ENCODE measurements at places on chromosomes 16 and 17.

- no peak for DNase-seq
Measured at GRCh38 chr16:11491524-11491923, 95.2 kb downstream of the LITAF start.

GRCh38 chr16:30666681-30667080 lies 8.4 kb downstream of the FBRS start:
- peak; percentile 39 for DNase-seq

DNA sequence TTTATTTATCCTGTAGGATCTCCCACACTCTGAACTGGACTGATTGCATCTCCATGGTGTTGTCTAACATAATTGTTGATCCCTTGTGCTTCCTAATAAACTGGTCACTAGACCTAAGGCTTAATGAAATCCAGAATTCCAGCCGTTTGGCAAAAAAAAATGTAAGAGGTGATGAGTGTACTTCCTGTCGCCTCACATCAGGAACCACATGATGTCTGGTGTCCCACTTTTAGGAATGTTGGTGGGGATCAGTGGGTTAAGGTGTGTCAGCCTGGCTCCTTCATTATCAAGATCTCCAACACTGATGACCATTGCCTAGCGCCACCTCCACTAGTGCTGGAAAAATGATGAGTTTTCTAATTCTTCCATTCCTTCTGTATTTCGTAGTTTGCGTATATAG lies 18.6 kb upstream of the LONP2 start:
- peak; percentile 49 for DNase-seq

DNA sequence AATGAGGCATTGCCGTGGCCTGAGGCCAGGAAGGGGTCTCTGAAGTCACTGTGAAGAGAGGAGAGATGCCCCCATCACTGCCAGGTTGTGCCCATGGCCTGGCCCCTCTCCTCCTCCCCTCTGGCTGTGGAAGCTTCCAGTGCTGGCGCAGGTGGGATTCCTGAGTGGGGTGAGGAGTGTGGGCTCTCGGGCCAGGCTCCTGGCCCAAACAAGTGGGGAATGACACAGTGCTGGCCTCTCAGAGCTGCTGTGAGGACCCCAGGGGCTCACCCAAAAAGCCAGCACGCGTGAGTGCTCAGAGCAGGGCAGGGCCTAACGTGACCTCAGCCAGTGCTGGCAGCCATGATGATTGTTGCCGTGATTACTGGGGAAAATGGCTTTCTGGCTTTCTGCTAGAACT lies 53.5 kb upstream of the MTSS2 start:
- DNase-seq, result no peak

DNA sequence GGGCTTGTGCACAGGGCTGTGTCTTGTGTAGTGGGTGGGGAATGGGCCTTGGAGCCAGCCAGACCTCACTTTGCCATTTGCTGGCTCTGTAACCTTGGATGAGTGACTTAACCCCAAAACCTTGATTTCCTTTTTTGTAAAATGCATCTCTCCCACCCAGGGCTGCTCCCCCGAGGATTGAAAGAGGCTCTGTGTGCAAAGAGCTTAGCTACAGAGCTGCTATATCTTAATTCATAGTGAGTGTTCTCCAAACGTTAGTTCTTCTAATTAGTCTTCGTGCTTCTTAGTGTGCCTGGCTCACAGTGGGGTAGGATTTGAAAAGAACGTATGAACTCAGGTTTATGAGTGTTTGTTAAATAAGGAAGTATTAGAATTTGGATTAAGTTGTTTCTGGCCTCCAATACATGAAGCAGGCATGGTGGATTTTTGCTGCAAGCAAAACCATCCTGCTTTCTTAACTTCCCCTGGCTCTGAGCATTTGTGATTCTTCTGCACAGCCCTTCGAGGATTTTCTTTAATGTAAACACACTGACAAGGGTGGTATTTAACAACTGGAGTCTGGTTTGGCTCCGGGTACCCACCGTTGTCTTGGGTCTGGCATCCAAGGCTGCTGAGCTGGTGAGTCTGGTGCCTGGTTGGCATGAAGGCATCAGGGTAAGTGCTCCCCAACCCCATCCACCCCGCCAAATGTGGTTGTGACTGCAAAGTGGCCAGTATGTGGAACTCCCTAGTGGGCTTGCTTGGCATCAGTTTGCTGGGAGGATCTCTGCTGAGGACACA lies 29.7 kb downstream of the KSR1 start:
- no peak for DNase-seq

- no peak for DNase-seq
Measured at GRCh38 chr17:73311428-73311780, 397 bp downstream of the CDC42EP4 start.

- peak; percentile 26 for DNase-seq
Measured at GRCh38 chr17:16926571-16927451, 45.1 kb downstream of the TNFRSF13B start.

- DNase-seq, result no peak
Measured at GRCh38 chr17:45940826-45941225, 46.5 kb downstream of the MAPT start.

DNA sequence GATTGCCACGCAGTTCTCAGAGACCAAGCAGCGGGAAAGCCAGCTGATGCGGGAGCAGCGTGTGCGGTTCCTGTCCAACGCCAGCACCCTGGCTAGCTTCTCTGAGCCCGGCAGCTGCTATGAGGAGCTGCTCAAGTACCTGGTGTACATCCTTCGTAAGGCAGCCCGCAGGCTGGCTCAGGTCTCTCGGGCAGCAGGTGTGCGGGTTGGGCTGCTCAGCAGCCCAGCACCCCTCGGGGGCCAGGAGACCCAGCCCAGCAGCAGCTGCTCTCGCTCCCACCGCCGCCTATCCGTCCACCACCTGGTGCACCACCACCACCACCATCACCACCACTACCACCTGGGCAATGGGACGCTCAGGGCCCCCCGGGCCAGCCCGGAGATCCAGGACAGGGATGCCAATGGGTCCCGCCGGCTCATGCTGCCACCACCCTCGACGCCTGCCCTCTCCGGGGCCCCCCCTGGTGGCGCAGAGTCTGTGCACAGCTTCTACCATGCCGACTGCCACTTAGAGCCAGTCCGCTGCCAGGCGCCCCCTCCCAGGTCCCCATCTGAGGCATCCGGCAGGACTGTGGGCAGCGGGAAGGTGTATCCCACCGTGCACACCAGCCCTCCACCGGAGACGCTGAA lies 15.2 kb downstream of the CACNA1G start:
- DNase-seq, result no peak

GRCh38 chr17:27525316-27525715 lies 69.1 kb downstream of the KSR1 start:
- no peak for DNase-seq

- DNase-seq, result peak; percentile 3
Measured at GRCh38 chr16:7185689-7186088, 147.0 kb upstream of the RBFOX1 start.

GRCh38 chr16:88298181-88298832 lies 84.5 kb upstream of the ZNF469 start:
- peak; percentile 62 for DNase-seq

DNA sequence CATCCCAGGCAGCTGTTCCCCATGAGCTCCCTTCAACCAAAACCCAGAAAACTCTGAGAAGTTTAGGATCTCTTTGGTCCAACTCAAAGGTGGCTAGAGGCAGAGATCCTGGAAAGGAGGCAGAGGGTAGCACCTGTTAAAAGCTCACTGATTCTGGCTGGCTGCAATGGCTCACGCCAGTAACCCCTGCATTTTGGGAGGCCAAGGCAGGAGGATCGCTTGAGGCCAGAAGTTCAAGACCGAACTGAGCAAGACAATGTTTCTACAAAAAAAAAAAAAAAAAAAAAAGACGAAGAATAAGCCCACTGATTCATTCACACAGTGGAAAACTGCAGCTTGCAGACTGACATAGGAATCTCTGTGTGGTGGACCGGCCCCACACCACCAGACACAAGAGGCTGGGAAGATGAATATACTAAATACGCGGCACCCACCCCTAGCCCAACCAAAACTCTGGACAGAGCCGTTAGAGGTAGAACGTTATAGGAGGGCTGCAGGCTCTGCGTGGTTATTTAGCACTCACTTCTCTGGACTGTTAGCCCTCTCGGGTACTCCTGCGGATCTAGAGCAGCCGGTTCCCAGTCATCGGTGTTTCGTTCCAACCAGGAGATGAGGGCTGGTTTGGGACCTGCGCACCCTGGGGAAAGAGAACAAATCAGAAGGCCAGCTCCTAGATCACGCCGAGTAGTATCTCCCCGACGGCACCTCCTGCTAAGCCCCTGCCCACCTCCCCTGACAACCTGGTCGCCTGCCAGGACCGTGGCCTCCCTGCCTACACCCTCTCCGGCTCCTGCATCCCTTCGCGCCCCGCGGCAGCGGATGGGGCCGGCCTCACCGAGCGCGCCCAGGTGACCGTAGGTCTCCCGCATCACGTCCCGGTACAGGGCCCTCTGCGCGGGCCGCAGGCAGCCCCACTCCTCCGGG lies 925 bp downstream of the ZNF689 start:
- peak; percentile 52 for DNase-seq

DNA sequence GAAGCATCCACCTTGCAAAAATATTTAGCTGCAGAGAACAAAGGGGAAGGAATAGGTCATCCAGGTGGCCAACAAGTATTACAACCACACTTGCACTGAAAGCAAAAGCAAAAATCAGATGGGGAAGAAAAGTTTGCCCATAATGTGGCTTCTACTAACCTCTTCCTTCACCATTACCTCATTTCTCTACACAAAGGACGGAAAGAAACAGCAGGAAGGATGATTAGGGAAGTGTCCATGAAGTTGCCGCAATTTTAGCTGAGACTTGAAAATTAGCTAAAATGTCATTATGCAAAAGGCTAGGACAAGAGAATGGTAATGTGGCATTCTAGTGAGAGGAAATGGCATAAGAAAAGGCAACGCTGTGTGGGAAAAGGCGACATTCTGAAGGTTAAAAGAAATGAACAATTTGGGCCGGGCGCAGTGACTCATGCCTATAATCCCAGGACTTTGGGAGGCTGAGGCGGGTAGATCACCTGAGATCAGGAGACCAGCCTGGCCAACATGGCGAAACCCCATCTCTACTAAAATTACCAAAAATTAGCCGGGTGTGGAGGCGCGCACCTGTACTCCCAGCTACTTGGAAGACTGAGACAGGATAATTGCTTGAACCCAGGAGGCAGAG lies 13.7 kb downstream of the KANSL1 start:
- no peak for DNase-seq

- DNase-seq, result no peak
Measured at GRCh38 chr17:73799781-73800627, 155.8 kb upstream of the SDK2 start.

- no peak for DNase-seq
Measured at GRCh38 chr16:79261481-79261940, 339.0 kb downstream of the MAF start.

DNA sequence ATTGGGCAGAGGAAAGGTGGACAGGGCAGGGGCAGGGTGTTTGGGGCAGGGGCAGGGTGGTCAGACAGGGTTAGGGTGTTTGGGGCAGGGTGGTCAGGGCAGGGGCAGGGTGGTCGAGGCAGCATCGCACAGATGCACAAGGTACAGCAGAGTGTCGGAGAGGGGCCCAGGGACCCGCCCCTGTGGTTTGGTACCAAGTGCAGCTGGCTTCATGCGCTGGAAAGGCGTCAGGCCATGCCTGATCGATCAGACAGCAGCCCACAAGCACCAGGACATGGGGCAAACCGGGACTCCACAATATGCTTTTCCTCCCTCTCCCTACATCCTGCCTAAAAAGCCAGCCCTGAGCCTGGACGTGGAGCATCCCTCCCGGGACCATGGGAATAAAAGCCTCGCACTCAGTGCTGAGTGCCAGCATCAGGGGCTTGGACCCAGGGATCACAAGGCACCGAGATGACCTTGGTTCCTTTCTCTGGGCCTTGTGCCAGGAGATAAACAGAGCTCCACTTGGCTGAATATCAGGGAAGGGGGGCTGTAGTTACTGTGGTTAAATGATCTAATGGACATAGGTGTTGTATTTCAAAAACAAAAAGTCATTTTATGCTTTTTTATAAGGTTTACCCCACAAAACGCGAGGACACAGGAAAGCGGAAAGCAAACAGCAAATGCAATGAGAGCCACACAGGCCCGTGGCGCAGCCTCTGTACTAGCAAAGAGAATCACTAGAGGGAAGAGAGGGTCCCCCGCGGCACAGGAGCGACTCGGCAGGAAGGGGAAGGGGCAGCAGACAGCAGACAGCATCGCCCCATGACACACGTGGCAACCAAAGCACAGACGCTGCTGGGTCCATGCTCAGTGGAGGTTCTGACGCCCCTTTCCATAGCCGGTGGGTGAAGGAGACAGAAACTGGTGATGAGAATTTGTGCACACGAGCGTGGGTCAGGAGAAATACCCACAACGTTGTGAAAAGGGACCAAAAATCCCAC lies 5.3 kb upstream of the HEXD start:
- no peak for DNase-seq

GRCh38 chr17:40027614-40028012 lies 12.4 kb downstream of the CSF3 start:
- no peak for DNase-seq

- DNase-seq, result peak; percentile 79
Measured at GRCh38 chr16:88754912-88755744, 29.9 kb downstream of the PIEZO1 start.

DNA sequence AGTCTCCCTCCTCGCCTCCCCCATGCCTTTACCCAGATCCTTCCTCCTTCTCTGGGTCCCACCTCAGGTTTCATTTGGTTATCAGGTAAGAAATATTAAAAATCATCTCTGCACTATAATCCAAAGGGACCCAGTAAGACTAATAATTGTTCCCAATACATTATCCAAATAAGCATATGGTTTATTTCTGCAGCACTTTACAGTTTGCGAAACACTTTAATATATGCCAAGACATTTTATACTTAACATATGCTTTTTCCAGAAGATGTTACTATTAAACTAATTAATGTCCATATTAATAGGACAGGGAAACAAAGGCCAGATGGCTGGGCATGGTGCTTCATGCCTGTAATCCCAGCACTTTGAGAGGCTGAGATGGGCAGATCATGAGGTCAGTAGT lies 33.3 kb downstream of the CD300LF start:
- DNase-seq, result no peak

GRCh38 chr17:76498876-76499251 lies 2.4 kb downstream of the RHBDF2 start:
- DNase-seq, result no peak

- DNase-seq, result peak; percentile 86
Measured at GRCh38 chr17:49450735-49451134, 36.1 kb upstream of the PHB1 start.

GRCh38 chr16:49623501-49624266 lies 232.2 kb downstream of the ZNF423 start:
- DNase-seq, result no peak

- DNase-seq, result no peak
Measured at GRCh38 chr16:30096862-30097563, 1.0 kb upstream of the YPEL3 start.

DNA sequence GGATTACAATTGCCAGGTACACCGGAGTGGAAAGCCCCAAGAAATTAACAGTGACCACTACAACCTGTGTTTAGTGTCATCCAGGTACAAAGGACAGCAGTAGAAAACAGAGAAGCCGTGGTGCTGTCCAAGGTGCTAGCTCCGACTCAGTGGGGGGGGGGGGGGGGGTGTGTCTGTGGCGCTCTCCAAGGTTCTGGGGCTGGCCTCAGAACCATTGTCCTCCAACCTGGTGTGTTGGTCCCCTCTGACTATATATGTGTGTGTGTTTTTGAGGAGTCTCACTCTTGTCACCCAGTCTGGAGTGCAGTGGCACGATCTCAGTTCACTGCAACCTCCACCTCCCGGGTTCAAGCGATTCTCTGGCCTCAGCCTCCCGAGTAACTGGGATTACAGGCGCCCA lies 5.8 kb upstream of the ZNF23 start:
- peak; percentile 48 for DNase-seq

GRCh38 chr17:968812-969730 lies 10.5 kb downstream of the NXN start:
- peak; percentile 84 for DNase-seq

GRCh38 chr17:82234211-82235055 lies 5.6 kb downstream of the SLC16A3 start:
- DNase-seq, result no peak
